Fibroblast of upper back skin (primary cell): ENCODE measurements at places on chromosomes 16 and 17.

GRCh38 chr17:29731589-29731929, 108.8 kb upstream of the CORO6 start:
- DNase-seq, result no peak

- DNase-seq, result no peak
Observed at GRCh38 chr16:16032271-16032979, 83.0 kb downstream of the ABCC1 start.

DNA sequence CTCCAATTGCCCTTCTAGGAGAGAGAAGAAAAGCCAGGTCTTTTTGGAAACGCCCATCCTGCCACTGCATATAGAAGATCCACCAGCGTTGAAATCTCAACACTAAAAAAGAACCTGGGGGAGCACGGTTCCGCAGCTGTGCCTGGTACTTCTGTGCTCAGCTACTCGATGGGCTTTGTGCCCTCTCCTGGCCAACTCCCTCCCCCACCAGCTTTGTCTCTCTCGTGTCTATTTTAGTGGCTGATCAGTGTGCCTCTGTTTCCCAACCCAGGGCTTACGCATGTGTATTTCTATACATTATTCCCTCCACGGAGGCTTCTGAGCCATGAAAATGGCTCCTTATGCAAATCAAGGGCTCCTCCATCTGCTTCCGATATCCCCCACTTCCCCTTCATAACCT, 83.5 kb downstream of the RBFOX3 start:
- DNase-seq, result no peak

DNA sequence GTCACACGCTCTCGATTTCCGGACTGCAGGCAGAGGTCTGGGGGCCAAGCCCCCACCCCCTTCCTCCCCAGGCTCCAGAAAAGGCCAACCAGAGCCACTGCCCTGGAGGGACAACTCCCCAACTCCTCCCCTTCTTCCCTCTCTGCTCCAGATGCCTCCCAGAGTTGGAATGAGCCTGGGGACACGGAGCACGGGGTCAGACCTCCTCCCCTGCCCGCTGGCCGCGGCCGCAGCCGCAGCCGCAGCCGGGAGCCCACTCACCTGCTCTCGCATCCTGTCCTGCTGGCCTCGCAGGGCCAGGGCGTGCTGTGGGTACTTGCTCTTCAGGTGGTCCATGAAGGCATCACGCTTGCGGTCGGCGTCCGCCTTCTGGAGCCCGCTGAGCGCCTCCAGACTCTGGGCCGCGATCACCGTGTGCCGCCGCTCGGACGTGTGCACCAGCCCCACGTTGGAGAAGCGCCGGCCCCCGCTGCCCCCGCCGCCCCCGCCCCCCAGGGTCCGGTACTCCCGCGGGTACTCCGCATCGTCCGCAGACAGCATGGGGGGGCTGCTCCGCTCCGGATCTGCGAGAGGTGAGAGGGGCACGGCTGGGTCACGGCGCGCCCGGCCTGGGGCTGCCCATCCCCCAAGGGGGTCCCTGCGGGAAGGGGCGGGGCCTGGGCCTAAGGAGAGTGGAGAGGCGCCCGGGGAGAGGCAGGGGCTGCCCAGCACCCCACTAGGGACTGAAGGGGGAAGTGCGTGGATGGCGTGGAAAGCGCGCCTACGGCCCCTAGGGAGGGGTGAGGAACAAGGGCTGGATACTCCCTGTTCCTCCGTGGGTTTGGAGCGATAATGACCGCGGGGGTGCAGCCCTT, 27.3 kb downstream of the SRCIN1 start:
- DNase-seq, result no peak

DNA sequence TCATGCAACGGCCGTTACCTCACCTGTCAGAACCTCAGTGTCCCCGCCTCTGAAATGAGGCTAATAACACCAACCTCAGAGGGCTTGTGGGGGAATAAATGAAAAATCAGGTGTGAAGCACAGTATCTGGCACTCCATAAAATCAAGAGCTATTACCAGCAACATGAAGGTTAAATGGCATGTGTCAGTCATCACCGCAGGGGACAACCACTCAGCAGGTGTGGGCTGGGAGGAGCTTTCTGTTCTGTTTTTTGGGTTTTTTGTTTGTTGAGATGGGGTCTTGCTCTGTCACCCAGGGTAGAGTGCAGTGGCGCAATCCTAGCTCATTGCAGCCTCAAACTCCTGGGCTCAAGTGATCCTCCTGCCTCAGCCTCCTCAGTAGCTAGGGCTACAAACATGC, 16.8 kb upstream of the KRT19 start:
- no peak for DNase-seq

- no peak for DNase-seq
Observed at GRCh38 chr17:7476494-7476893, 2.9 kb downstream of the ZBTB4 start.

- DNase-seq, result no peak
Observed at GRCh38 chr17:54277868-54278267, 455.1 kb downstream of the KIF2B start.

DNA sequence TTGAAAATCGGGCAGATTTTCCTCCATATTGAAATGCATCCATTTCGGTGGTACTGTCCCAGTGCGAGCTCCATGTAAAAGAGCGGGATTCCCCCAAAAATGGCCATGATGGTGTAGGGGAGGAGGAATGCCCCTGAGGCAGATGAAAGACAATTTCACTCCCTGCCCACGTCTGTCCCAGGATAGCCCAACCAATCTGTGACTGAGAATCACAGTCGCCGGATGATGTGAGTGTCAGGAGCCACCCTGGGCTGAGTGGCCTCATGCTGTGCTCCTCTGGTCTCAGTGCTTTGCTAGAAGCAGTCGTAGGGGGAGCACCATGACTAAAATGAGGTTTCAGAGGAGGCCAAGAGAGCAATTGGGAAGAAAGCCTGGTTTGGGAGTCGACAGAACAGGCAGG, 16.7 kb downstream of the SLC6A4 start:
- no peak for DNase-seq

DNA sequence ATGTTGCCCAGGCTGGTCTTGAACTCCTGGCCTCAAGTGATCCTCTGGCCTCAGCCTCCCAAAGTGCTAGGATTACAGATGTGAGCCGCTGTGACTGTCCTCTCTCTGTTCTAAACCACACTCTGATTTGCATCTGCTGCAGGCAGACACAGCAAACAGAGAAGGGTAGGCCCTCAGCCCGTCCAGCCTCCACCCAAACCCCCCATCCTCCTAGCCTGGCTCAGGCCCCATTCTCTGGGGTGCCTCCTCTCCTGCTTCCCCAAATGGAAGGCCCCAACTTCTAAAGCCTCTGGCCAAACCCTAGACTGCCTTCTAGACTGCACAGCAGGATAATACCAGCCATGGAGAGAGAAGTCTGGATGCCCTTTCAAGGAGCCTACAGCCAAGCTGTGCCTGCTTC, 4.1 kb upstream of the GFAP start:
- no peak for DNase-seq

- DNase-seq, result peak; percentile 97
Observed at GRCh38 chr17:35245196-35245486, 2.3 kb downstream of the SLFN5 start.

- DNase-seq, result no peak
Observed at GRCh38 chr16:75309899-75310430, 58.5 kb upstream of the BCAR1 start.

DNA sequence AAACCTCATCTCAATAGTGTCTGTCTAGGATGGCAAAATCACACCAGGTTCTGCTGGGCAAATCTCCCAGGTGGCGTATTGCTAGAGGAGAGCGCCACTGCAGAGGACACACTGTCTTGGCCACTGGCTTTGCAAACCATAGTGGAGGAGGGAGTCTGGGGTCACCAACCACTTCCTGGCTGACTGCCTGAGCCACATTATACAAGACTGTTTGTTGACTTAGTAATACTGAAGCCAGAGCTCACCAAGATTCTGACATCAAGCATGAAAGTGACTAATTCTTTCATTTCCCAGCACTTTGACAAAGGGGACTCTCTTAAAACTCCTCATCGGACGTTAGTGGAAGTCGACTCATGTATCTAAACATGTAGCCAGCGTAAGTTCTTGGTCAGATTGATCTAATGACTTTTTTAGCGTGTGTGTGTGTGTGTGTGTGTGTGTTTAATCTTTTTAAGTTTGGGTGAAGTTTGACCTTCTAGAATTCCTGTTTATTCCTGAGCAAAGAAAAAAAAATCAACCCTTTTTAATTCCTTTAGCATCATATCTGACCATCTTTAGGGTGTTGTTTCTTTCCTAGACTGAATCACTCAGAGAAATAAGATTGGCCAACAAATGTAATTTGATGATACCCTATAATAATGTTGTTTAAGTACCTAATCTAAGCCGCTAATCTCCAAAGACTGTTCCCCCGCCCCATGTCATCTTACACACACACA, 13.7 kb downstream of the PITPNC1 start:
- DNase-seq, result peak; percentile 84

GRCh38 chr16:5430598-5430997, 333.0 kb upstream of the EEF2KMT start:
- DNase-seq, result no peak

- DNase-seq, result no peak
Observed at GRCh38 chr17:52147431-52147830, 11.1 kb downstream of the CA10 start.

DNA sequence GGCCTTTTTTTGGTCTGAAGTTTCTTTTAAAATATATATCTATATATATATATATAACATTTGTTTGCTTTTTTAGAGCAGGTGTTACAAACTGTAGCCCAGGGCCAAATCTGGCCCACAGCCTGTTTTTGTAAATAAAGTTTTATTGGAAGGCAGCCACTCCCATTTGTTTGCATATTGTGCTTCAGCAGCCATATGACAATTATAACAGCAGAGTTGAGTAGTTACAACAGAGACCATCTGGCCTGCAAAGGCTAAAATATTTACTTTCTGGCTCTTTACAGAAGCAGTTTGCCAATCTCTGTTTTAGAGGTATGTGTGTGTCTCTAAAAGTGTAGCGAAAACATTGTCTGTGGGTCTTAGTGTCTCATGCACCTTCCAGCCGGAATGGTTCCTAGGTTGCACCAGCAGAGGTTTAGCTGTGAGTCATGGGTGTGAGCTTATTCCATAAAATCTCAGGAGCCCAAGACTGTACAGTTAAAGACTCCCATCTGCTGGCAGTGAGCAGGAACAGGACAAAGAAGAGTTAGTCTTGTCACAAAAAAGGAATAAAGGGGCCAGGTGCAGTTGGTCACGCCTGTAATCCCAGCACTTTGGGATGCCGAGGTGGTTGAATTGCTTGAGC, 23.8 kb downstream of the LCMT1 start:
- DNase-seq, result peak; percentile 50

- peak; percentile 81 for DNase-seq
Observed at GRCh38 chr17:13337864-13338371, 263.8 kb downstream of the HS3ST3A1 start.

GRCh38 chr16:70694088-70694867, 8.4 kb upstream of the MTSS2 start:
- DNase-seq, result peak; percentile 91

GRCh38 chr17:41695954-41696757, 7.5 kb downstream of the EIF1 start:
- peak; percentile 80 for DNase-seq

- DNase-seq, result no peak
Observed at GRCh38 chr17:18173740-18174139, 9.9 kb upstream of the ALKBH5 start.

DNA sequence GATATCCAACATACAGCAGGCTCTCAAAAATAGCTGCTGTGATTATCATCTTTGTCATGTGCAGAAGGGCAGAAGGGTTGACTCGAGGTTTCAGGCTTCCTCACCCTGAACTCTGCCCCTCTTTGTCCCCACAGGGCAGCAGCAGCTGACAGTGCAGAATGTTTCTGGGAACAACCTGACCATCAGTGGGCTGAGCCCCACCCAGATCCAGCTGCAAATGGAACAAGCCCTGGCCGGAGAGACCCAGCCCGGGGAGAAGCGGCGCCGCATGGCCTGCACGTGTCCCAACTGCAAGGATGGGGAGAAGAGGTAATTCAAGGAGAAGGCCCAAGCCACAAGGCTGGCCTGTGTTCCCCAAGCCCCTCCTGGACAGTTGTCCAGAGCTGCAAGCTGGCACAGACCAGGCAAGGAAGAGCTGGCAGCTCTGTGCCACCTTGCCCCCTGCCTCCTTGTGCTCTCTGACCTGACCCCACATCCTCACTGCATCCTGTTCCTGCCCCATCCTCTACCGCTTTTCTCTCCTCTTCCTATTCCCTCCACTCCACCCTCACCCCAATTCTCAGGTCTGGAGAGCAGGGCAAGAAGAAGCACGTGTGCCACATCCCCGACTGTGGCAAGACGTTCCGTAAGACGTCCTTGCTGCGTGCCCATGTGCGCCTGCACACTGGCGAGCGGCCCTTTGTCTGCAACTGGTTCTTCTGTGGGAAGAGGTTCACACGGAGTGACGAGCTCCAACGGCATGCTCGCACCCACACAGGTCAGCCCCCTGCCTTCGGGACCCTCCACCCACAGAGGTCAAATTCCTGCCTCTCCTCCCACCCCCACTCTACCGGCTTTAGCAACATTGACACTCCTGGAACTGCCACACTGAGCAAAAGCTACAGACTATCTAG, 16.3 kb upstream of the PNPO start:
- DNase-seq, result no peak

DNA sequence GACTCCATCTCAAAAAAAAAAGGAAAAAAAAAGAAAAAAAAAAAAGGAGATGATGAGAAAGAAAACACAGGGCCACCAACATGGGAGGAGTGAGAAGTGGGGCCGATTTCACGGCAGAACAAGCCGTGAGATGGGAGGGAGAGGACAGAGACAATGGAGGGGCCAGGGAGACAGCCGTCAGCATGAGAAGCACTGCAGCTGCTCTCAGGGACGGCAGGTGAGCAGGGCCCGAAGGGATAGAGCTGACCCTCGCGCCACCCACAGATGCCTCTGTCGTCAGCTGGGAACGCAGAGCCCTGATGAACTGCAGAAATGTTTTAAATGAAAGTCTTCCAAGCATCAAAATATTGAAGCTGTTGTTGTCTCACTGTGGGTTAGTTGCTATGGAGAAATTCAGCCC, 20.3 kb downstream of the PITPNM3 start:
- no peak for DNase-seq

DNA sequence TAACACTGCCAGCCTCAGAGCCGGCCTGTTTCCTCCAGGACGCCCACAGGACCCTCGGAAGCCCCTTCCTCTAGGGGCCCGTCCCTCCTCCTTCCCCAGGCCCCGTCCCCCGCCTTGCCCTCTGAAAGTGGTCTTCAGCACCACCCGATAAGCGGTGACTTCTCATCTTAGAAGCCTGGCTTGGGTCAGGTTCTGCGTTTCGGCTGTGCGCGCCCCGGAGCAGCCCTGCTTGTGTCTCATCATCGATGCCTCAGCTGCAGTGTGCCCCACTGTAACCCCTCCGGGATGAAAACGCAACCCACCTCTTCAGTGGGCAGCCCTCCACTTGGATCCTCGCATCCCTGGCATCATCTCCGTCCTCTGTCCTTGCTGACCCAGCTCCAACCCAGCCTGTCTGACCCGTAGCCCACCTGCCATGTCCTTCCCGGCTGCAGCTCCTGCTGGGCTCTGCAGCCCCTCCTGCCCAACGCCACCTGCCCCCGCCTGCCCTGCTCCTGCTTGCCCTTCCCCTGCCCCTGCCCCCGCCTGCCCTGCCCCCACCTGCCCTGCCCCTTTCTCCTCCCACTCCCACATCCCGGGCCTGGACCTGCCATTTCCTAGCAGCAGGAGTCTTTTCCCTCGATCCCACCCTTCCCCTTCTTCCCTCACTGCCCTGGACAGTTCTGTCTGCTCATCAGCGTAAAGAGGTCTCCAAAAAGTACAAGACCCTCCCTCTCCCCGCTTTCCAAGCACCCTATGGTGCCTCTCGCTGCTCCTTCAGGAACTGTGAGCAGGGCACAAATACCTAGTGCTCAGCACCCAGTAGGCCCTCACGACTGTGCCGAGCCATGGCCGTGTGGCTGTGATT, 112.5 kb upstream of the CHMP6 start:
- no peak for DNase-seq
